Transverse colon (tissue), 4 donors: ENCODE measurements at places on chromosomes 12 and 14. TPM values are rescaled to one million over a fixed set of nuclear protein-coding genes. Genes with fewer than 3 reads are reported as not detected.

LALBA gene
- total RNA-seq, result not detected

ERP27 gene
- 0.64 TPM for total RNA-seq

TMEM52B gene
- total RNA-seq, result not detected

C1QL4 gene
- total RNA-seq, result not detected

PRPF39 gene
- 33.9 TPM for total RNA-seq

CMKLR1 gene
- total RNA-seq, result 4.8 TPM
